ENCODE measurements at places on chromosomes 7 and 10.

GRCh38 chr10:84084342-84084741, 55.0 kb upstream of the GHITM start:
- no peak for DNase-seq

DNA sequence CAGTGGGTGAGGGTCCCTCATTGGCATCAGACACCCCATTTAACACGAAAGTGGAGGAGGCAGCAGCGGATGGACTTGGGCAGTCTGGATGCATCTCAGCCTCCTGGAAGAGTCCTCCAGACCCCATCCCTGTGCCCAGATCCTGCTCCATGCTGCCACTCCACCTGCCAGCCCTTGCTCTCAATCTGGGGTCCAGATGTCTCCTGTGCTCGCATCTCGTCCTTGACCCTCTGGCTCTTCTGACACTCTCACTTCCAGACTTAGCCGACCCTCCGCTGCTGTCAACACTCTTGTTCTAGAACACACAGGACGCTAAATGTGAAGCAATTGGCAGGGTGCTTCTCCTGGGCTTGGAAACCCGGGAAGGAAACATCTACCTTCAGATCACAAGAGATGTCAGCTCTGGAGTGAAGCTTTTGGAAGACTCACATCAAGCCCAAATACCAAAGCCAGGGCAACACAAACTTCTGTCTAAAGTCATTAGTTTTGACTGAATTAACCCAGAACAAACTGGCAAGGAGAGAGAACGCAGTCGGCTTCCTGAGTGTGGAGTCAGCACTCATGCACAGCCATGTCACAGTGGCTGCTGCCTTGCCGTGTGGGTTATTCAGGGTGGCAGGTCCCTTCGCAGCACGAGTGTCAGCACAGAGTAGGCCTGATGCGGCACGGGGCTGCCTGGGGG, 379.1 kb downstream of the TCERG1L start:
- no peak for DNase-seq

- no peak for DNase-seq
These were observed 130.1 kb downstream of the NT5C2 start for GRCh38 chr10:103062854-103063590.

GRCh38 chr7:80070391-80070790, 64.2 kb upstream of the GNAI1 start:
- no peak for DNase-seq

- no peak for DNase-seq
These were observed 495.7 kb downstream of the GALNT17 start for GRCh38 chr7:71627651-71628050.

DNA sequence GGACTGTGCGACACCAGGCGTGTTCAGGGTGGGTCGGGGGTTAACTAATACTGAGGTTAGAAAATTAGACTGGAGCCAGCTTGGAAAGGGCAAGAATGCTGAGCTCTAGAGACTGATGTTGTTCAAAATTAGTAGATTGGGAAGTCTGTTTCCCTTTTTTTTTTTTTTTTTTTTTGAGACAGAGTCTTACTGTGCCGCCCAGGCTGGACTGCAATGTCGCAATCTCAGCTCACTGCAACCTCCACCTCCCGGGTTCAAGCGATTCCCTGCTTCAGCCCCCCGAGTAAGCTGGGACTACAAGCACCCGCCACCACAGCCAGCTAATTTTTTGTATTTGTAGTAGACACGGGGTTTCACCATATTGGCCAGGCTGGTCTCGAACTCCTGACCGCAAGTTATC, 2.7 kb upstream of the CPVL start:
- DNase-seq: no peak

- no peak for DNase-seq
These were observed 222.6 kb downstream of the MGMT start for GRCh38 chr10:129689671-129690071.

DNA sequence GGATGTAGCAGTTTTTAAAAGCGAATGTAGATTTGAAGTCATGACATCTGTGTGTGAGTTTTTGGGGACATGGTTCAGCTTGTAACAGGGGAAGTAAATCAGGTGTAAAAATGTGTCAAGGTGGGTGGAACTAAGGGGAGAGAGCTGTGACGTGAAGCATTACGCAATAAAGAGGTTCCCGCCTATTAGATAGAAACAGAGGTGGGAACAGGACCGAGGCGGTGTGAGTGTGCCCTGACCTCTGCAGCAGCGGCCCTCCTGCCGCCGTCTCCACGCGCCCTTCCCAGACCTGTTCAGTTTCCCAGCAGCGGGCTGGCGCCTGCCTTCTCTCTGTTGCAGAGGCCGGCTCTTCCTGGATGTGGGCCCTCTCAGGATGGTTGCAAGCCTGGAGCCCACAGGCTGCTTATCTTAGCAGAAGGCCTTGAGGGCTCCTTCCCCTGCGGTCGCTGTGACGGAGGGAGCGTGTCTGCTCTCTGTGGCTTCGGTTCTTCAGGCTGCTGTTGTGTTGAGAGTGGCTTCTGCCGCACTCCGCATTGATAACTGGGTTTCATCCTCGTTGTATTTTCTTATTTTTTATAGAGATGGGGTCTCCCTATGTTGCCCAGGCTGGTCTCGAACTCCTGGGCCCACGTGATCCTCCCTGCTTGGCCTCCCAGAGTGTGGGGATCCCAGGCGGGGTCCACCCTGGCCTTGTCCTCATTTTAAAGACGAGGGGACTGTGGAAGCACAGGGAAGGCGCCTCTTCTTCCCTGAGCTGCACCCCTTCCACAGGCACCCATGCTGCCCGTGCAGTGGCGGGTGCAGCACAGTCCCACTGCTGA, 65.0 kb downstream of the DNAJB6 start:
- no peak for DNase-seq

DNA sequence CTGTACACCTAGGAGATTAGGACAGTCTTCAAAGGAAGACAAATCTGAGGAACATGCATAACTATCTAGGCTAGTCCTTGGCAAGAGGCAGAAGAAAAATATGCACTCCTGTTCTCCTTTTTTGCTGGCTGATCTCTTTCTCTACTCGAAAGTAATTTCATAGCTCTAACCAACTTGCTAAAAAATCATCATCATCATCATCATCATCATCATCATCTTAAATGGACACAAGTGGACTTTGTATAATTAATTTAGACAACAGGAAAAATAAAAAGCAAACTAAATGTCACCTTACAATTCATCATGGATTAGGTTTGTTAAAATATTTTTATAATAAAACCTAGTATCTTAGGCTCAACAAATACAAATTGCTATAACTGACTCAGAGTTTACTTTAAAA, 47.2 kb upstream of the DKK1 start:
- DNase-seq: no peak

GRCh38 chr7:128842674-128843641, 12.8 kb downstream of the FLNC start:
- DNase-seq: no peak

GRCh38 chr7:128158370-128158769, 82.7 kb upstream of the LEP start:
- no peak for DNase-seq

DNA sequence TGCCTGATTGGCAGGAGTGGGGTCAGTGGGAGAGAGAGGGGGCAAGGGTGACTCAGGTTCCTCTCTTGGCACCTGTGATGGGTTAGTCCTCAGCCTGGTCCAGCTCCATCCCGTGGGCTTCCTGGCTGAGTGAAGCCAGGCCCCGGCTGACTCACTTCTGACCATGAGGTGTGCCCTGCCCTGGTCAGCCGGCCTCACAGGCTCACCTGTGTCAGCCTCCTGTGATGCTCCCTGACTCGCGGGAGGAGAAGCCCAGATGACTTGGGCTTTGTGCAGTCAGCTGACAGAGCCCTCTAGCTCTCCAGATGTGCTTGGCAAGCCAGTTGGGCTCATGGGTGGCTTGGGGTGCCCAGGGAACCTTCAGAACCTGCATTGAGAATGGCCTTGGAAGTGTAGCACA, 16.0 kb upstream of the PPIF start:
- no peak for DNase-seq

GRCh38 chr10:34994565-34995142, 95.5 kb downstream of the CUL2 start:
- peak; percentile 17 for DNase-seq

DNA sequence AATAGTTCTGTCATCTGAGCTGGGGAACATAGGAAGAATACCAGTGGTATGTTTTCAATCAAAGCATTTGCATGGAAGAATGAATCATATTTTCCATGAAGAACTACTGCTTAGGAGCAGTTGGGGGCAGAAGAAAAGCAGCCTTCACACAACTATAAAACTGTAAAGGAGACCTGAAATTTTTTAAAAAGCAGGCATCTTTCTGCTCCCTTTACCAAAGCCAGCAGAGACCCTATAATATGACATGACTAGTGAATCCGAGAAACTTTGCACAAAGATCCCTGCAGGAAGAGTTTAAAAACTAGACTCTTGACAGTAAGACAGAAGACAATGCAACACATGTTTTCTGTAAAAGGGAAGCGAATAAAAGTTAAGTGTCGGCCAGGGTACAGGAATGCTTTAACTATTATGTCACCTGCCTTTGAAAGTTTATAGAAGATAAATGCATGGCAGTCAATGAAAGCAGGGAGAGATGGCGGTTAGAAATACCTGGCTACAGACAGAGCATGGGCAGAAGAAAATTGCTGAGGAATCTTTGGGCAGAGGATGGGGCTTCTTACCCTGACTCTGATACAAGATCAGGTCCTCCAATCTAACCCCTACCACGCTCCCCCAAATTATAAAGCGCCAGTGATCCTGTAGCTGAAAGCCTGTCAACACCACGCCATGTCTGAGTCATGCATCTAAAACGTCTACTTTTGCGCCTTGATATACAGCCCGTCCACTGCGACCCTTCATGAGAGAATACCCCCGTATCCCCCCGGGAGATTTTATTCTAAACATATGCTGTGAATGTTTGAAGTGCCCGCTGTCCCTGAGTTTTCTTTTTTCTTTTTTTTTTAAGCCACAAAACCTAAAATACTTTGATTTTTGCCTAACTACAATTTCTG, 93.1 kb downstream of the GLI3 start:
- DNase-seq: no peak

GRCh38 chr7:127761196-127761595, 109.2 kb downstream of the SND1 start:
- DNase-seq: no peak

- DNase-seq: no peak
These were observed 113.4 kb downstream of the BTRC start for GRCh38 chr10:101467286-101467770.

DNA sequence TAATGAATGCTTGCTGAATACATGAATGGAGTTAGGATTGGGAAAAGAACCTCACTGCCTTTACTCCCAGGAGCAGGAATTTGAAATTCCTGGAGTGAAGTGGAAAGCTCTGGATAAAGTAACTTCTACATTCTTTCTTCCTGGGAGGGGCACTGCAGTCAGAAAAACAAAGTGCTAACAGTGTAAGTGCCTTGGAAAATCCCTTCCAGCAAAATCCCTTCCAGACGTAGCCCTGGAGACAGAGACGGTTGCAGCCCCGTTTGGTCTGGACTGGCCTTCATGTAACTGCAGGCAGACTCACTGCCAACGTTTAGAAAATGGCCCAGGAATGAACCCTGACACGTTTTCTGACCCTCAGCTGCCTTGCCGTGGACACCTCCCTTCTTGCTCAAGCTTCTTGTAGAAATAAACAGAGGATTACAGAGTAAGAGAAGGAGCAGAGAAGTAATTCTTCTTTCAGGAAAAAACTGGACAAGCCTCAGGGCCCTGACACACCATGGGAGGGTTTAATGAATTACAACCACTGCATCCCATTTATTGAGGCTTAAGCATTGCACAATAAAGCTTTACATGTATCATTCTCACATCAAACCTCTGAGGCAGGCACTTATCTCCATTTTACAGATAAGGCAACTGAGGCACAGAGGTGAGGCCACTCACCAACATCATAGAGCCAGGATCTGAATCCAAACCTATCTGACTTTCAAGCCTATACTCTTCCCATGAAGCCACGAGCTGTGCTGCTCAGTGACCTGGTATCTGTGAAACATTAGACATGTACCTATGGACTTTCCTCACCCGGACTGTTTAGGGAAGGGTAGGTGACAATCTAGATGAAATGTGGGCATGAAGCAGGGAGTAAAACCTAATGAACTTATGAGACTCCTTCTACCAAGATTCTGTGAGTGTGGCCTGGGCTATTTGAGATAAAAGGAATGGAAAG, 7.8 kb downstream of the ITPRIP start:
- DNase-seq: no peak

GRCh38 chr7:134766779-134767519, 12.5 kb upstream of the CALD1 start:
- no peak for DNase-seq

- no peak for DNase-seq
These were observed 67.3 kb upstream of the DNAJB6 start for GRCh38 chr7:157269341-157270059.

GRCh38 chr7:99601656-99602310, 3.7 kb downstream of the TMEM225B start:
- DNase-seq: no peak

- DNase-seq: peak; percentile 5
These were observed 649 bp downstream of the IDE start for GRCh38 chr10:92573091-92573797.

DNA sequence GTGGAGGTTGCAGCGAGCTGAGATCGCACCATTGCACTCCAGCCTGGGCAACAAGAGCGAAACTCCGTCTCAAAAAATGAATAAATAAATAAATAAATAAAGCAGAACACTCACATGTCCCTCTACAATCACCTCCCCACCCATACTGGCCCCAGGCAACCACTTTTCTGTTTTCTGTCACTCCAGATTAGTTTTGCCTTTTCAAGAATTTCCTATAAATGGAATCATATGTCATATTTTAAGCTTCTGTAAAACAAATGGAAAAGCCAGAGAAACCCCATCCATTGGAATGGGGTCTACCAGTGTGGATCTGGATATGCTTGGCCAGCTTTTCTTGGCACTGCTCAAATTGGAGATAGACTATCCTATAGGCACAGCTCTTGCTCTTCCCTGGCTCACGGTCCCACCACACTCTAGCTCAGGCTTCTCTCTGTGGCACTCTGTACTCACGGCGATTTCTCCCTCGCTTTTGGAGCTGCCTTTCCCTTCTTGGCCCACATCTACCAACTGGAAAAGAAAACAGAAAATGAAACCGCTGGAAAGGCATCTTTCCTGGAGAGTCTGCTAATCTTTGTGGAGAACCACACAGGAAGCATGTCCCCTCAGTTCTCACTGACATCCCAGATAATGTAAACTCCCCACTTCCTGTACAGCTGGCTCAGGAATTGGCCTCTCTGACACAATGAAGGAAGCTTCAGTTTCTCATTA, 210.1 kb downstream of the JCAD start:
- no peak for DNase-seq

DNA sequence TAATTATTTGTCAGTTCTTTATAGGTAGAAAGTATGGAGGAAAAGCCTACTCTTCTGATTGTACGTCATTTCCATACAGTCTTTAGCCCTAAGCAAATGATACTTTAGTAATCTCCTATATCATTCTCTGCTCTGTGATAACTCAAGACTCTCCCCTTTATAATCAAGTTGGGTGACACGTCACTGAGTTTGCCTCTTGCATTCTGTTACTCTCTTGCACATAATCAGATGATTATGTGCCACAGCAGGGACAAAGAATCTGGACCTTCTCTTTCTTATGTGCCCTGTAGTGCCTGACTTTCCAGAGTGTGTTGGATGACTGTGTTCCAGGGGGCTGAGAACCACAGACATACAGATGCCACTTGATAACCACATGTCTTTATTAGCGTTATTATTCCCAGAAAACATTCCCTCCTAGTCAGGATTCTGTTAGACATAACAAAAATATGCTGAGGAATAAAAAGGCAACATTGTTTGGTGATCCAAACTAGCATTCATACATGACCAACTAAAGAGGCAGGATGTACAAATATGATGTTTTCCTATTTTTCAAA, 116.4 kb upstream of the HGF start:
- DNase-seq: no peak

- no peak for DNase-seq
These were observed 70.9 kb upstream of the SAMD8 start for GRCh38 chr10:75040576-75040975.
